Tongue (tissue), 3 donors: ENCODE measurements at places on chromosomes 1 and 21.
A peak's percentile ranks its signal among the peaks of the same experiment; 100 is the strongest.

DNA sequence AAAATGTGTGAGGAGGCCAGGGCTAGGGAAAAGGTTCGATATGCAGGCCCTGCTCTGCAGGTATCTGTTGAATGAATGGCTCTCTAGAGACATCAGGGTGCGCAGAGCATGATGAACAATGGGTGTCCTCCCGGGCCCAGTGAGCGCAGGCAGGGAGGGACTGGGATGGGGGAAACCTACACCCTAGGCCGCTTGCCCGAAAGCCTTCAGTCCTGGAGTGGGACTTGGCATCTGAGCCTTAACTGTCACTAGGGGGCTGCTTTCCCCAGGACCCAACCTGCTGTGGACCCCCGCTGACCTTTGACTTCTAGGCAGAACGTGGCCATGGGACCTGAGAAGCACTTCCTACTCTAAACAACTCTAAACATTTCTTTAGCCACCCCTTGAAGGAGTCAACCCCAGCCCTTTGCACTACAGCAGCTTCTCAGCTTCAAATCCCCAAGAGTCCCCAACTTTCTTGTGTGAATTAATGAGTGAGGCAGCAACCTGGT is 444 bp upstream of the MAP3K6 start:
- DNase-seq = no peak

- no peak for DNase-seq
These were observed 458.3 kb upstream of the ADAMTS5 start for GRCh38 chr21:27425172-27425571.

- peak; percentile 32 for DNase-seq
These were observed 6.0 kb upstream of the AGO1 start for GRCh38 chr1:35876988-35877387.

DNA sequence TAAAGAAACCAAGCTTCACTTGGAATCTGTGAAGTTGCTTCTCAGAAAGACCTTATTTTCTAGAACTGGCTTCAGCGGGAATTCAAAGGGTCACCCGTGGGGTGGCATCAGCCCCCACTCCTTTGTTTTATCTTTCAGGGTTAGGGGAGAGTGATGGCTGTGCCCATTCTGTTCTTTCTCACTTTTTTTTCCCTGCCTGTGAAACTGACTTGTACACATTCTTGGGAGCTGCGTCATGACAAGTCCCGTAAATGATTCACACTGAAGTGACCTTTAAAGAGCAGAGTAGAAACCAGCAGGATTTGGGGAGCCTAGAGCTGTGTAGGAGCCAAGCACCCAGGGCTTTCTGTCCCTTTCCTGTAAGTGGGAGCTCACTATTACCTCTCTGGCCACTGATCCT is 43.8 kb downstream of the SLC44A3 start:
- DNase-seq = peak; percentile 76

- no peak for DNase-seq
These were observed 223.2 kb downstream of the FOXD2 start for GRCh38 chr1:47661040-47661439.

DNA sequence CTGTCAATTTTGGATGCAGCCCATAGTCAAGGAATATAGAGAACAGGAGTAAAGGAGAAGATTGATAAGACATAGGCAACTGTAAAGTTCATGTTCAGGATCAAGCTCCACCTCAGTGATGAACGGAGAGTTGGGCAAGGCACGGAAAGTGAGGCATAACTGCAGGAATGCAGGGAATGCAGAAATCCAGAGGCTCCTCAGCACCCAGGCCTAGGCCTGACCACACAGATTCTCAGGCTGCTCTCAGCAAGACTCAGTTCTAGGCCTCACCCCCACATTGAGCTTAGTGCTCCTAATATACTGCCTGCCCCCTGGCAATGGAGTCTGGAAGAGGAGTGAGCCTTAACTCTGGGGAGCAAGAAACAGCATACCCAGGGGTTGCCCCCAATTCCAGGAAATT is 36.3 kb upstream of the S1PR1 start:
- DNase-seq = no peak

GRCh38 chr21:46111193-46111571 is 13.3 kb downstream of the COL6A2 start:
- DNase-seq = no peak

DNA sequence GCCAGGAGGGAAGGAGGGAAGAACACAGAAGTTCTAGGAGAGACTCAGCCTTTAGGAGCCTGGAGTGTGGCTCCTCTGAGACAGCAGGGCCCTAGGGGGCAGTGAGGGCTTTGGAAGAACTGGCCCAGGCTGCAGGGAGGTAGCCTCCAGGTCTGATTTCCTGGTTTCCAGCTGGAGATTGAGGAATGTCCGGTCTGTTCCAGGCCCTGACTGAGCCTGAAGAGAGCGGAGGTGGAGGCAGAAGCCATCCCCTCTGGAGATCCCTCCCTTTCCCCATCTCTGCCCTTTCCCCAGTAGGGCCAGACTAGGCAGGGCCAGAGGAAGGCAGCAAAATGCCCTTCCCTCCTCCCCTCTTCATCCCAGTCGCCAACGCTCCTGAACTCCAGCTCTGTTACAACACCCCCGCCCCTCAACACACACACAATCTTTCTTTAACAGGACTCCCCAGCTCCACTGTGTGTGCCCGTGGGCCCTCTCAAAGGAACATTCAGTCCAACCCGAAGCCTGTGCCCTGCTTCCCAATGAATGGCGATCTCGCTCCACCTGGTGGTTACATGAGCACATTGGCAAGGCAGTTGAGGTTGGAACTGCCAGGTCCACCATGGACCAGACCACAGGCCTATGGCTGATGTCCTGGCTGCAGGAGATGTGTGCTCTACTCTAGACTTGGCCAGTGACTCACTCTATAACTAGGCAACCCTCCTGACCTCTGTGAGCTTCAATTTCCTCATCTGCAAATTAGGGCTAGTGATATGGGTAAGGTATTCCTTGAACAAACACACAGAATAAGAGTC is 32.0 kb downstream of the MAP7D1 start:
- peak; percentile 94 for DNase-seq

DNA sequence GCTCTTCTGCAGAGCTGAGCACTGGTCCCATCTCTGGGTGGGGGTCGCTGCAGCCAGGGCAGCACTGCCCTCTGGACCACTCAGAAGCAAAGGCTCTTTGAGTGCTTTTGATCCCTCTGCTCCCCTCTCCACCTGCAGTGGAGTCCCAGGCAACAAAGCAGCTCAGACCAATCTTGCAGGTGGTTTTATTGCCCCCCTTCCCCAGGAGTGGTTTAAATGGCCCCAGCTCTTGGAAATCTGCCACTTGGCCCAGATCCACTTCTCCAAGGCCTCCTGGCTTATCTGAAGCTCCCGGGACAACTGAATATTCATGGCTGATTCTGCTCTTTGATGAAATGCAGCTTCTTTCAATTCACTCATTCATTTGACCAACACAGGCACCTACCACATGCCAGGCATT is 2.7 kb downstream of the STUM start:
- peak; percentile 38 for DNase-seq

GRCh38 chr1:68363339-68363738 is 86.4 kb downstream of the RPE65 start:
- no peak for DNase-seq

- DNase-seq = no peak
These were observed 205.0 kb downstream of the KCTD3 start for GRCh38 chr1:215772151-215772550.

DNA sequence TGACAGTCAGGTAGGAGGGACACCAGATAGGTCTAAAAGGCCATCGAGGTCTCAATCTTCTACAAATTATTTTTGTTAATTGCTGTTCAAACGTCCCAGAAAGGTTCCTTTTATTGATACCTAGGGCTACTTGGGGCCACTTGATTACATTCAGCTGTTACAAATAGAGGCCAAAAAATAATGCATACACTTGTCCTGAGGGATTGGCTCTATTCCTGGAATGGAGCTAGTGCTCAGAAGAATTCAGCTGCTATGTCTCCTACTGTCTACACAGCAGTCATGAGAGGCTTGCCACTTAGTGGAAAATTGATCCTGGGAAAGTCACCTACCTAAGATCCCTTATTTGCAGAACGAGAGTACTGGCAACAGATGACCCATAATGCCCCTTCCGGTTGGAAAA is 498.3 kb downstream of the ADGRL2 start:
- DNase-seq = peak; percentile 2

DNA sequence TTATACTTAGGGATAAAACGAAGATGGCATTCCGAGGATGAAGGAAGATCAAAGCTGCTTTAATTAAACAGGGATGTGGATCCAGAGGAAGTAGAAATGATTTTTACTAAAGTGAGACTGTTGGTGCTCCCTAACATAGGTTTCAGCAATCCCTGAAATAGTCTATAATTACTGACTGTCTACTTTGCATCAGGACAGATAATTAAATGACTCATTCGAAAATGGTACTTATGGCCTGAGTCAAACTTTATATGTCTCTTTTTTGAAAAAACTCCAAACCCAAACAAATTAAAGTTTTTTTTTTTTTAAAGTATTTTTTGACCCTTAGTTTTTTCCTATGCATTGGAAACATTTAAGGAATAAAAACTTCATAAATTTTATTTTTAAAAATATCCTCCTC is 90.3 kb downstream of the LYST start:
- no peak for DNase-seq

GRCh38 chr1:211386921-211387320 is 60.3 kb downstream of the TRAF5 start:
- no peak for DNase-seq

- no peak for DNase-seq
These were observed 539.5 kb downstream of the MATN1 start for GRCh38 chr1:30183895-30184294.

GRCh38 chr1:66262208-66262963 is 271.6 kb upstream of the SGIP1 start:
- no peak for DNase-seq

DNA sequence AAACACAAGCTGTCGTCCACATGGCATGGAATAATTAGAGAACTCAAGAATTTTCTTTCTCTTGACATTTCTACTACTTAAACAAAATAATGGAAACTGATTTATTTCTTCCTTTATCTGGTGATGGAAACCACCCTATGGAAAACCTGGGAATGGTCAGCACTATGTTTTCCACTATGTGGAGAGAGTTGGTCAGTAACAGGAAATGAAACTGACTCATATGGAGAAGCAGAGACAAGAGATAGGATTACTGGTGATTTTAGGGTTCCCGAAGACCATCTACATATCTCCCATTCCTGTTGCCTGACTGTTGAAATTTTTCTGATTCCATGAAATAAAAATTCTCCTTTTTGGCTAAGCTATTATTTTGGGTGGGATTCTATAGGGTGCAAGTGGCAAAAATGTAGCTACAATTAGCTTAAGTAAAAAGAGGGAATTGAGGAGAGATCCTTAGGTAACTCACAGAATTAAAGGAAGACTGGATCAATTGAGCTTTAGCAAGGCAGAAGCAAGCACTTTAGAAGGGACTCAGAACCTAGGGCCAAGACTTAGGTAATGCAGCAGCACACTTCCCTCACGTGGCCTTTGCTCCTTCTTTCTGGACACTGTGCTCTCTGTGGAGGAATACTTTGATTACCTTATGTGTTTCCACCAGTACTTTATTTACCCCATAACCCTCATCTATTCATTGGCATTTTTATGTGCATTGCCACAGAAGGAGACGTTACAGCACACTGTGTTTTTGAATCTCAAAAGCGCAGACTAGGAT is 89.6 kb downstream of the LEPR start:
- DNase-seq = no peak

- no peak for DNase-seq
These were observed 142.9 kb upstream of the ATP1B1 start for GRCh38 chr1:168963601-168964000.

- DNase-seq = peak; percentile 80
These were observed 615 bp downstream of the CLIC4 start for GRCh38 chr1:24745711-24746413.

DNA sequence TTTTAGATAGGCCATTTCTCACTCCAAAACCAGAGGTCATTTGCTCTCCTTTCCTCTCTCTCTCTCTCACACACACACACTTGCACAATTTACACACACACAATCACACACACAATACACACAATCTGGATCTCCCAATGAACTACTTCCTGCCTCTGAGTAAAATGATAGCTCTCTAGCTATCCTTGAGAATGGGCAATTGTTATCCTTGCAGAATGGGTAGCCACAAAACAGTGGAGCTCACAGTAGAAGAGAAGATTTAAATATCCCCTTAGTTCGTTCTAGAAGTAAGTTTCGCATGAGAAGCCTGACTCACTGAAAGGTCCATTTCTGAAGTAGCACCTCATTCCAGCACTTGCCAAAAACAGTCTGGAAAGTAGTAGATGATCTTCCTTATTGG is 17.6 kb downstream of the PALMD start:
- DNase-seq = no peak

DNA sequence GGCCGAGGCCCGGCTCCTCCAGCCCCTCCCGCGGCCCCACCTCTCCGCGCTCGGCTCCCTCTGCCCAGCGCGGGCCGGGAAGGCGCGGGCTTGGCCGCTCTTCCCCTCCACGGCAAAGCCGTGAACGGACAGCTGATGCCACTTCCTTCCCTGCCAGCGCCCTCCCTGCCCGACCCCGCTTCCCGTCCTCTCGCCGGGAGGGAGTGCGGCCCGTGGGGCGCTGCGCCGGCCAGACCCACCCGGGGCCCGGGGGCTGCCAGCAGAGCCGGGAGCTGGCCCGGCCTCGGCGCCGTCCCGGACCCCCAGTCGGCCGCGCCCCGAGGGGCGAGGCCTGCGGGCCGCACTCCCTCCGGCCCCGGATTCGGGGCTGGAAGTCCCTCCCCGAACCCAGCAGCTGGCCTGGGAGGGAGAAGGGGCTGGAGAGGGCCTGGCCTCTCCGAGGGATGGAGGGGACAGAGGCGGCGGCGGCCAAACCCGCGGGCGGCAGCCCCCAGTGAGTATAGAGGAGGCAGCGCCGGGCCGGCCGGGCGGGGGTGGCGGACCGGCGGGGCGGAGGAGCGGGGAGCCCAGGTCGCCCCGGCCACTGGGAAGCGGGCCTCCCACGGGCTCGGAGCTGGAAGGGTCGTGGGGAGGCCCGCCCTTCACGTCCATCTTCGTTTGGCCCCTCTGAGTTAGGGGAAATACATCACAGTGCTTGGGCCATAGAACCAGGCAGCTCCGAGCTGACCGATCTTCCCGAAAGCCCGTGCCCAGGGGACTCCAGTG is at the start of gene KIAA1614:
Gene KIAA1614, plus strand, starts transcription at position 97 of the 765 bp plus-strand sequence. Its CDS starts 347 bp downstream, at position 444.
- peak; percentile 78 for DNase-seq

DNA sequence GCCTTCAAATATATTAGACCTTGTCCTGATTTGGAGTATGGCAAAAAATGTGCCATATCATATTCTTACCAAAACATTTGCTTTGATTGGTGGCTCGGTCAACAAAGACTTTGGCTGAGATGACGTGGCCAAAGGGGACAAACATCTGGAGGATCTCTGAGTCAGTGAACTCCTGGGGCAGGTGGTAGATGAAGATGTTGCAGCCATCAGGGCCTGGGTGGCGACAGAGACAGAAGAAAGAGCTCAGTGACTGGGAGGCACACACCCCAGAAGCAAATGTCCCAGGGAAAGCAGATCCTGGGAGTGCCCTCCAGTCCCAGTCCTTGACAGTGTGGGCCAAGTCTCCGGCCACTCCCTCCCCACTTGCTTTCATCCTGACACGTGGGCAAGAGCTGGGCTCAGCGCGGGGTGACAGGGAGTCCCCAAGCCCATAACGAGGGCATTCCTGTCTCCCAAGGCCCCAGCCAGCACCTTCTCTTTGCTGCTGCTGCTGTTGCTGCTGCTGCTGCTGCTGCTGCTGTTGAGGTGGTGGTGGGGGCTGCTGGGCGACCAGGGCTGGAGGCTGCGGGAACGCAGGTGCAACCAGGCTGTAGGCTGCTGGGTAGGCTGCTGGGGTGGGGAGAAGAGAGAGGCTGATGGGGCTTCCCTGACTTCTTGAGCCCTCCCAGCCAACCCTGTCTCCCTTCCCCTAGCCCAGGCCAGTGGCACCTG is 10.7 kb downstream of the CELF3 start:
- DNase-seq = no peak

GRCh38 chr1:214076708-214077065 is 88.9 kb downstream of the PROX1 start:
- DNase-seq = peak; percentile 94

- no peak for DNase-seq
These were observed 15.4 kb upstream of the TBX15 start for GRCh38 chr1:119003413-119004128.
